Thymus (tissue), 14 donors: ENCODE measurements at places on chromosomes 7 and 10. TPM values are rescaled to one million over a fixed set of nuclear protein-coding genes. Genes with fewer than 3 reads are reported as not detected.

The SUN3 gene
- 1.1 TPM for total RNA-seq

The STEAP2 gene
- 3.4 TPM for total RNA-seq

The C1GALT1 gene
- total RNA-seq: 28.9 TPM

The FKBP6 gene
- total RNA-seq: 0.19 TPM

The ZNF467 gene
- total RNA-seq: 3.8 TPM

The CPEB3 gene
- 0.76 TPM for total RNA-seq

The OR2A42 gene
- total RNA-seq: not detected

The CDHR1 gene
- 0.52 TPM for total RNA-seq

The IDI2 gene
- total RNA-seq: not detected

The TMUB1 gene
- total RNA-seq: 17.0 TPM

The IL6 gene
- total RNA-seq: 0.24 TPM

The ARHGEF5 gene
- 1.4 TPM for total RNA-seq

The ZNHIT1 gene
- 68.3 TPM for total RNA-seq

The NEURL1 gene
- 1.6 TPM for total RNA-seq

The ADRB1 gene
- 0.14 TPM for total RNA-seq

The CDK1 gene
- total RNA-seq: 133 TPM

The SEMA4G gene
- 0.24 TPM for total RNA-seq

The LRRC61 gene
- total RNA-seq: 17.2 TPM

The PLEKHS1 gene
- under 0.01 TPM for total RNA-seq

The TLL2 gene
- total RNA-seq: 0.05 TPM

The AKR1C2 gene
- total RNA-seq: 1.0 TPM

The CALML5 gene
- total RNA-seq: 32.6 TPM

The NCF1 gene
- 5.7 TPM for total RNA-seq

The HABP2 gene
- total RNA-seq: 0.19 TPM

The SPDYE2 gene
- total RNA-seq: 0.05 TPM

The ABCB4 gene
- total RNA-seq: 0.71 TPM

The FFAR4 gene
- total RNA-seq: 0.14 TPM

The COX19 gene
- 6.9 TPM for total RNA-seq

The ITGA8 gene
- total RNA-seq: 1.3 TPM

The LGI1 gene
- 0.28 TPM for total RNA-seq

The INSYN2A gene
- 1.2 TPM for total RNA-seq

The ZNF425 gene
- 2.2 TPM for total RNA-seq

The CTAGE8 gene
- total RNA-seq: 0.52 TPM

The FAM221A gene
- total RNA-seq: 4.9 TPM

The CAV2 gene
- total RNA-seq: 6.0 TPM

The RPEL1 gene
- 0.05 TPM for total RNA-seq

The LLCFC1 gene
- total RNA-seq: not detected

The CCL24 gene
- total RNA-seq: 0.19 TPM

The MKI67 gene
- 41.5 TPM for total RNA-seq

The JMJD1C gene
- total RNA-seq: 70.8 TPM

The GRID2IP gene
- 0.28 TPM for total RNA-seq

The INMT gene
- total RNA-seq: 0.94 TPM
